ENCODE measurements at places on chromosomes 2 and 18. TPM values are rescaled to one million over a fixed set of nuclear protein-coding genes. Genes with fewer than 3 reads are reported as not detected.
A peak's percentile ranks its signal among the peaks of the same experiment; 100 is the strongest.

DNA sequence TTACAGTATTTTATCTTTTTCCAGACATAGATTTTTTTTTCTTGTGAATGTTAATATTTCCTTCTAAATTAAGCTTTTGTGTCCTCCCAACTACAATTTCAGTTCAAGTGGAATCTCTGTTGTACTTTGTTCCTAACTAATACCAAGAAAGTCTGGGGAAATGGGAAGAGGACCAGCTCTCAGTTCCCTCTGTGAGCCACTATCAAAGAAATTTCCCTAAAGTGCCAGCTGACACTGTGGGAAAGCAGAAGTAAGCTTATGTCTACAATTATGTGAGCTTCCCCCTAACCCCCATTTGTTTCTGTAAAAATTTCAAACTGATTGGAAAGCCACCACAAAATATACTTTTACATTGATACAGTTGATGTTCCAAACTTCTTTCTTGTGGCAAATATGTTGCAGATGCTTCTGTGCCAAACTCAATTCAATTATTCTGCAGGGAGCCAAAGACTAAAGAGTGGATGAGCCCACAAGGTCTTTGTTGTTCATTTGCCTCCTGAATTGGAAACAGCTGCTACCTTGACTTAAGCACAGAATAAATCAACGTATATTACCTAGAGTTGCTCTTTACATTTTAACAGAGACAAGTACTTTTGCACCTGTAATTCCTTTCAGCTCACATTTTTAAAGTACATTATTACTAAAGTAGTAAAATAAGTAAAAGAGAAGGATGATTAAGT, 306.6 kb downstream of the PTH2R start:
- no peak overlapping the region for H3K27ac ChIP-seq
- H3K4me3 ChIP-seq: no peak overlapping the region
- H3K4me1 ChIP-seq: no peaks in the 10 kb centered on the region
- no peaks in the 10 kb centered on the region for H3K36me3 ChIP-seq
- DNase-seq: no peak
- no peaks in the 10 kb centered on the region for H3K27me3 ChIP-seq

GRCh38 chr18:12254136-12254819, at the start of gene CIDEA:
CIDEA (plus strand) TSS chr18:12254361; CDS start chr18:12254384, 23 bp downstream.
- no peak for DNase-seq
- H3K4me3 ChIP-seq: peak within 1 kb of the TSS; percentile 9
- no peaks in the 10 kb centered on the region for H3K36me3 ChIP-seq
- no peak within 1 kb of the TSS for H3K27ac ChIP-seq
- no peaks in the 10 kb centered on the region for H3K27me3 ChIP-seq
- no peaks in the 10 kb centered on the region for H3K4me1 ChIP-seq

DNA sequence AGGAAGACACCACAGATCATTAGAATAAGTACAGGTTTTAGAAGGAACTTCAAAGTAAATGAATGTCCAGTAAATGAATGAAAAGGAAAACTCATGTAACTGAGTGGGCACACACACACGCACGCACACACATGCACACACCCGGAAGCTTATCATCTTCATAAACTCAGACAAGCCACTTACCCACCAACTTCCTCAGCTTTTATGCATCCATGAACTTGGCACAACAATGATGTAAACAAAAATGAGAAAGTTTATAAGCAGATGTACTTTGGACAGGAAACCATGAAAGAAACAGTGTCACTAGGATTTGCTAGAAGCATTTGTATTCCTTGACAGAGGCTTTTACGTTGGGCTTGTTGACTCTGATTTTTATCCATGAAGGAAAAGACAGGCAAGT, 23.2 kb downstream of the RNF152 start:
- no peaks in the 10 kb centered on the region for H3K36me3 ChIP-seq
- DNase-seq: no peak
- H3K27me3 ChIP-seq: no peaks in the 10 kb centered on the region
- H3K27ac ChIP-seq: no peak overlapping the region

- H3K27me3 ChIP-seq: no peaks in the 10 kb centered on the region
- no peaks in the 10 kb centered on the region for H3K36me3 ChIP-seq
- H3K27ac ChIP-seq: no peak overlapping the region
- H3K4me1 ChIP-seq: no peaks in the 10 kb centered on the region
- H3K4me3 ChIP-seq: no peak overlapping the region
These were observed 555.8 kb downstream of the NRXN1 start for GRCh38 chr2:50476174-50476573.

DNA sequence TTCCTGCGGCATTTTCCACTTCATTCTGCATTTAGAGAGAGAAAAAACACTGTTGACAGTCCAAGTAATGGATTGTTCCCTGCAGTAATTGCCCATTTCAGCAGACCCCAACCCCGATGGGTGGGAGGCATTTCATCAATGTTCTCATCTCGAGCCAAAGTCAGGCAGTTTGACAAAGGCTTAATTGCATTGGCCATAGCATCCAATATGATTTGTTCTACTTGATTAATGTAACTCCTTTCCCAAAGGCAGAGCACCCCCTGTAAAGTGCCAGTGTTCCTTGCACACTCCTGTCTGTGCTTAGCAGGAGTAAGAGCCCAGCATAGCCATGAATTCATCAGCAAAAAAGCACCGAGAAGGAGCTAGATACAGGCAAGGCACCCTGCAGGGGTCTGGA, 174.4 kb downstream of the SEPTIN10 start:
- no peak for DNase-seq
- no peak overlapping the region for H3K4me3 ChIP-seq
- peak overlapping the region; percentile 67 for H3K27ac ChIP-seq

- H3K36me3 ChIP-seq: no peaks in the 10 kb centered on the region
- DNase-seq: no peak
- H3K4me1 ChIP-seq: no peaks in the 10 kb centered on the region
- H3K4me3 ChIP-seq: no peak overlapping the region
- H3K27me3 ChIP-seq: no peaks in the 10 kb centered on the region
These were observed 228.7 kb upstream of the SIX2 start for GRCh38 chr2:45237850-45238542.

- H3K27me3 ChIP-seq: peaks cover 2% of the 10 kb centered on the region
- no peaks in the 10 kb centered on the region for H3K36me3 ChIP-seq
- H3K4me1 ChIP-seq: no peaks in the 10 kb centered on the region
- DNase-seq: no peak
- no peak overlapping the region for H3K27ac ChIP-seq
These were observed 63.6 kb upstream of the LTBP1 start for GRCh38 chr2:32882816-32883810.

DNA sequence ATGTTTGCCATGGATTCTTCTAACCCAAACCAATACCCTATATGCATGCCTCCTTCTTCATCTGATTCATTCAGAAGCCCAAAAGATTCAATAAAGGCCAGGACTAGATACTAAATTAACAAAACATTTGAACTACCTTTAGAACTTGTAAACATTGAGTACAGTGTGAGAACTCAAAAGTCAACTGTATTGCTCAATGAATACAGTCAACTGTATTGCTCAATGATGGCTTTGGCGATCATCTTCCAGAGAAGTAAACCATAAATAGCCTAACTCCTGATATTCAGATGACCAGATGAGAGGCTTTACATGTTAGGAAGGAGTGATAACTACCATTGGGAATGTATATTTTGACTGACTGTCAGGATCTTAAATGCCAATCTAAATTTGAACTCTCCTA, 206.5 kb upstream of the ITGA4 start:
- H3K27me3 ChIP-seq: no peaks in the 10 kb centered on the region
- no peak overlapping the region for H3K27ac ChIP-seq
- DNase-seq: no peak
- no peak overlapping the region for H3K4me3 ChIP-seq

The AGXT gene
- not detected for total RNA-seq

The SATB2 gene
- 14.5 TPM for total RNA-seq
